ENCODE measurements at places on chromosomes 6 and 20.

DNA sequence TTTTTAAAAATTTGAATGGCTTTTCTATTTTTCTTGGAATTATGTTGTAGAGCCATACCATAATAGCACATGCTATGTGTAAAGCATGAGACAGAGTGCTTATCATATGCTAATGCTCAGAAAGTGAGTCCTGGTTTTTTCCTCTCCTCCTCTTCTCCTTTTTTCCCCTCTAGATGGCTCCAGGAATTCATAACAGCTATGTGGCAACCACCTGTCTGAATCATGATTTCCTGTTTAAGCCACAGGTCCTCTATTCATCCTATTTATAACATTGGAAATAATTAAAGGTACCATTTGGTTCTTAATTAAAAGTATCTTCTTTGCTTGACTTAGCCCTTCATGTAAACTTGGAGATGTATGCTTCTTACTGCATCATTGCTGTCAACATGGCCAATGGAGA lies 260.0 kb upstream of the MAP3K7 start:
- no peak for DNase-seq

DNA sequence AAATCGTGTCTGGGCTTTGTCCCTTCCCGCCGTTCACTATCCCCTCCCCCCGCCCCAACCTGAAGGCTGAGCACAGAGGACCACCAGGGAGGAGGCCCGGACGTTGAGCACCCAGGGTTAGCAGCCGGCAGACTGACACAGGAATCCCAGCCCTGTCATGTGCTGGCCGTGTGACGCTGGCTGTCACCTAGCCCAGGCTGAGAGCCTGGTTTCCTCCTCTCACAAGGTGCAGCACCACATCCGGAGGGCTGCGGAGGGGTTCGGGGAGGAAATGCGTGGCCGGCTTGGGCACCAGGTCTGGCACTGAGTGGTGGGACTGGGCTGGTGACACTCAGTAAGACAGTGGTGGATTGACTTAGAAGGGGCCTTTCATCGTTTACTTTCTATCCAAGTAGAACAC lies 4.6 kb upstream of the LSM14B start:
- DNase-seq, result peak; percentile 75

- DNase-seq, result no peak
Measured at GRCh38 chr20:25042531-25043498, 15.1 kb downstream of the ACSS1 start.

- DNase-seq, result no peak
Measured at GRCh38 chr6:9583753-9584352, 831.0 kb downstream of the TFAP2A start.

DNA sequence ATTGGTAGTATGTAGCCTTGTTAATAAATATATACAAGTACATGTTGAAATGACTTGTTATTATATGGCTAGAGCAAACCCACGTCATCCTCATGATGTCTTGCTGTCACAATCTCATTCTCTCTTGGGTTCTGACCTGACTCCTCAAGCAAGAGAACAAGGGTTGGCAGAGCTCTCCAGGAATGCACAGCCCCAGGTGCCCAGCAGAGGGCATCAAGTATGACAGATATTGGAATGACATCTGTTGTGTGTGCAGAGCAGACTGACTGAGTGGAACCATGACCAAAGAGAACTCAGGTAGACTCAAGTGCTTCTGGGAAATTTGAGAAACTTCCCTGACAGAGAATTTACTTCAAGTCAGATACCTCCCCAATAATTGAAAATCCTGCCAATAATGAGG lies 90.6 kb downstream of the PAX1 start:
- peak; percentile 2 for DNase-seq

- no peak for DNase-seq
Measured at GRCh38 chr20:31894980-31895675, 24.7 kb downstream of the TTLL9 start.

DNA sequence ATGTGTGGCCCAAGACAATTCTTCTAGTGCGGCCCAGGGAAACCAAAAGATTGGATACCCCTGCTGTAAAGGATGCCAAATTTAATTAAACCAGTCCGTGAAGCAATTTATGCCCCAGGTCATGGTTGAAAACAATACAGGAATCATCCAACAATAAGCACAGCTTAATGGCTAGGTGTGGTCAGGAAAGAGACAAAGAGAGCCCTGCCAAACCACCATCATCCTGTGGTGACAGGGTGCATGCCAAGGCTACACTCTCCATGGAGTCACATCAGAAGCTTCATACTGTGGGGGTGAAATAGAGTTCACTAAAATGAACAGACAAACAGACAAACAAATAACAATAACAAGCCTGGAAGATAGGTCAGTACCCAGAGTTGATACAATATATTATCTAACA lies 62.7 kb downstream of the DZANK1 start:
- no peak for DNase-seq

GRCh38 chr20:10696650-10697049 lies 22.9 kb upstream of the JAG1 start:
- no peak for DNase-seq

DNA sequence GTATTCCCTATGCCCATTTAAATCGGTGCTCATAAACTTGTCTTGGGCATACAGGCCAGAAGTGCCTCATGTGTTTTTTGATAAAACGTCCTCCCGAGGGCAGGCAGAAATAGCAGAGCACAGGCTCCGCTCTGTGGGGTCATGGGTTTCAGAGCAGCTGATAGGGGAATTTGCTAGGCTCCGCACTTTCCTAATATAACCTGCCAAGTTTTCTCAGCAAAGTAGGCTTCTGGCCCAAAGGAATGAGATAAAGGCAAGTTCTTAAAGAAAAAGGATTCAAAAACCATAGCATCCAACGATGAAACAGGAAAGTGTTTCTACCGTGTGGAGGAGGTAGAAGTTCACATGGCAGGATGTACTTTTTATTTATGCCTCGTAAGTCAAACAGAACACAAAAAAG lies 69.8 kb upstream of the RALGAPA2 start:
- DNase-seq, result no peak

DNA sequence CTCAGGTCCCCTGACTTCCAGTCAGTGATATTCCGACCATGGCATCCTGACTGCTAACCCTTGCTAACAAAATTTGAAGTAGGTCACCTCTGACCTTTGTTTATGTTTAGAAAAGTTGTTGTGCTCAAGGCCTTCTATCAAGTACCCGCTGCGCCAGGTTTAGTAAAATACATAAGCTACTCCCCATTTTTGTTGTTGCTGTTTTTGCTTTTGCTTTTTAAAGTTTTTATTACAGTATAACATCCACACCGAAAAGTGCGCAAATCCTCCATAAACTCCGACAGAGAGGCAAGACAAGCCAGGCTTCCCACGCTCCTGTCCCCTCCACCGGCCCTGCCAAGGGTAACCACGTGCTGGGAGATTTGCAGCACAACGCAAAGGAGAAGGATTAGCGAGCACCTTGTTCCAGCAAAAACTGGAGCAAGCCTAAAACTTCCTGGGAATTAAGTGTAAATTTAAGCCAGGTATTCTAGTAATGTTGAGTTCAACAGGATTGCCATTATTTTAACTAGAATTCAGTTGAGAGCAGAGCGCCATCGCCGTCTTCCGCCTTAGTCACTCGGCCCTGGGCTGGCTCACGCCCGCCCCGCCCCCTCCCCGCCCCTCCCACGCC lies 17.8 kb upstream of the HMGN4 start:
- DNase-seq, result peak; percentile 34

DNA sequence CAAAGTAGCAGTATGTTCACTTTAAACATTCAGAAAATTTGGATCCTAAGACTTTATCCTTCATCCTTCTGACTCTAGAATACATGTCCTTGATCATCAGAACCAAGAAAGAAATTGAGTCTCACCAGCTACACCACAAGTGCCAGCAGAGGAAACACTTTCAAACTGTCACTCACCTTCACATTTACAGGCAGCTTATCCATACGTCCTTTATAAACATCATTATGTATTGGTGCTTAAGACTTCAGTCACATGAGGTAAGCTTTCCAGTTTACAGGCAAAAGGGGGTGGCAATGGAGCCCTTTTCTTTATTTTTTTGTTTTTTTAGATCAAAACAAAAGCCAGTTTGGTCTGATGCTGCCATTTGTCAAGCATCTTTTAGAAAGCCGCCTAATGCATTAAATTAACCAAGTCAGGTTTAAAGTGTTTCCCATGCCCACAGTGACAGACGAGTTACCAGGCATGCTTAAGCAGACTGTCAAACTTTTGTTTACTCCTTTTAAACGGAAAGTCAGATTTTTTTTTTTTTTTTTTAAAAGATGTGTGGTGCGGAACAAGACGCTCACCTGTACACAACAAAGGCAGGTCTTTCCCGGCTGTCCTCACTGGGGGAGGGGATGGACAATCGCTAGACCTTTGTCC lies 952 bp upstream of the BRPF3 start:
- no peak for DNase-seq

DNA sequence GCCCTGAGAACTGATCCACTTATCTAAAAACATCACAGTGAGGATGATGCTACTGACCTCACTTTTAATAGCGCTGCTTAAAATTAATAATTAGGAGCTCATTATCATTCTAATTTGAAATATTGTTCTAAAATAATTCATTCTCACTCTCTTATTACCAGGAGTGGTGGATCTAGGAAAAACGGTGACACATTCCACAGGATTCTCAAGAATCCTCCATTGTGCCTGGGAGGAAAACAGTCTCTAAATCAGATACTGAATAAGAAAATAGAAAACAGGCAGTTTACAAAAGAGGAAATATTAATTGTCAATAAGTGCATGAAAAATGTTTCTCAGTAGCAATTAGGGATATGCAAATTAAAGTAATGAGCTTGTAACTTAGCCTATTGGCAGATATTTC lies 187.4 kb downstream of the TENT5A start:
- no peak for DNase-seq

DNA sequence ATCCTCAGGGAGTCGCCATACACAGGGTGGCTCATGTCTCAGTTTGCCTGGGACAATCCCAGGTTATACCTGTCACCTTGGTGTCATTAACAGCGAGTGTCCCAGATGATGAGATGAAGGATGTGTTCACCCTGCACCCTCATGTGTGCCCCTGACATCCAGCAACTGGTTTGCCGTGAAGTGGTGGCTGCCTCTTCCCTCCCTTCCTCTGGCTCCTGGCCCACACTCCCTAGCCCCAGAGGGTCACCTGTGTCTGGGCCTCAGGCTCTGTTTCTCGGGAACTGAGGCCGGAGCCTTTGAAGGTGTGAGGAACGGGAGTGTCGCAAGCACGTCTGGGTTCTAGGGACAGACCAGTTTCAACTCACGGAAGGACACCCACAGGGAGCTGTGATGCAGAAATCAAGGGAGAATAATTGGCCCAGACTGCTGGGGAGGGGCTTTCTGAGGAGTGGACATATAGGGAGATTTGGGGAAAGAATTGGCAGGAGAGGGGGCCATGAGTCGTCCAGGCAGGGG lies 35.8 kb upstream of the PHACTR3 start:
- no peak for DNase-seq

DNA sequence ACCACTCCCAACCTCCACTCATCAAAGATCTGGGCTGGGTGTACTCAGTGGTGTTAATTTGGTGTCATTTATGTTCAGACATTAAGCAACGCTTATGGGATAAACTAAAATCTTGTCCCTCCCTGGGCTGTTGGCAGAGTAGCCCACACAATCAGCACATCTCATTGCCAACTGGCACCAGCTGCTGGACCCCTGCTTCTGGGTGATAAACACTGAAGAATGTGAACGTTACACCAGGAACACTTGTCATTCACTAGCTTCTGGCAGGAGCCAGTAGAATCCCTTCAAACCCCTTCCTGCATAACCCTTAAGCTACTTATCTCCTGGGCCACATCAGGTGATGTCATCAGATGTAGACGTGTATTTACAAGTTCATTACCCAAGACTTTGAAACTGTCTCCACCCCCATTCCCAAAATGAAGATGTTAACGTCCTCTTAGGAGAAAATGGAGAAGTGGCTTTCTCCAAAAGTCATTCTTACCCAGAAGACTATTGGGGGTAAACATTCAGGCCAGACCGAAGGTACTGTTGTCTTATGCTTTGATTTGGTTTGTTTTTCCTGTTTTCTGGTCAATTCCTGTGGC lies 107.8 kb upstream of the CD93 start:
- no peak for DNase-seq

GRCh38 chr6:33571637-33572316 lies 8.3 kb downstream of the BAK1 start:
- no peak for DNase-seq

GRCh38 chr20:51076786-51077685 lies 54.1 kb upstream of the KCNG1 start:
- no peak for DNase-seq

DNA sequence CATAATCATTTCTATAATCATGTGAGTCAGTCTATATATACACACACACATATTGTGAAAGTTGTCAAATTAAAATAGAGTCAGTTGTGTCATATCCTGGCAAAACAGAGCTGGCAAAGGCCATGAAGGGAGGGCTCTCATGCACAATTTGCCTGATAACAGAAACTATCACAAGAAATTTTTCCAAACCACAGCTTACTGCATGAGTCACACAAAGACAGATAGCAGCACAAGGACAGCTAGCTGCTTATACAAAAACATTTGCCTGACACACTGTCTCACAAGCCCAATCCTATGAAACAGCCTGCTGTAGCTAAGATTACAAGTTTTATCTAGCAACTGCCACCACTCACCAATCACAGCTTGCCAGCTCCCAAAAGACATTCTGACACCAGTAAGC lies 848.5 kb upstream of the MAN1A1 start:
- no peak for DNase-seq

- no peak for DNase-seq
Measured at GRCh38 chr6:34656378-34657036, 40.1 kb downstream of the ILRUN start.

- DNase-seq, result no peak
Measured at GRCh38 chr6:15549371-15549770, 113.5 kb downstream of the DTNBP1 start.

- no peak for DNase-seq
Measured at GRCh38 chr6:157988700-157989063, 7.0 kb downstream of the SYNJ2 start.

DNA sequence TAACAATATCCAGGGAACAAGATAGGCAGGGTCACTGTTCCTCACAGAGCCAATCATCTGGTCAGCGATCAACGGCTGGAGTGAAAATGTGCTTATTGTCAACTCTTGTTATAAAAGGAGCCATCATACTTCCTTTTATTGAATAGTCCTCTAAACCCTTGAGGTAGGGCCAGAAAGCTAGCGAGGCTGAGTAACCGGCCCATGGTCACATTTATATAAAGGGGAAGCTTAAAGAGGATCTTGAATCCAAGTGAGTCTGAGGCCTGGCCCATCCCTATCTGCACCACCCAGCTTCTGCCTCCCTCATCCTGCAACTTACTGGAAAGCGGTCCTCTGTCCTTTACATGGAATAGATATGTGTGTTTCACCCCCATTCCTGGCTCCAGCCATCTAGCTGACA lies 9.5 kb downstream of the PHACTR3 start:
- DNase-seq, result no peak

- no peak for DNase-seq
Measured at GRCh38 chr6:142152746-142153145, 5.7 kb downstream of the VTA1 start.

GRCh38 chr6:10567256-10568026 lies 46.3 kb downstream of the GCNT2 start:
- no peak for DNase-seq

- no peak for DNase-seq
Measured at GRCh38 chr6:151806757-151807512, 547 bp upstream of the ESR1 start.

DNA sequence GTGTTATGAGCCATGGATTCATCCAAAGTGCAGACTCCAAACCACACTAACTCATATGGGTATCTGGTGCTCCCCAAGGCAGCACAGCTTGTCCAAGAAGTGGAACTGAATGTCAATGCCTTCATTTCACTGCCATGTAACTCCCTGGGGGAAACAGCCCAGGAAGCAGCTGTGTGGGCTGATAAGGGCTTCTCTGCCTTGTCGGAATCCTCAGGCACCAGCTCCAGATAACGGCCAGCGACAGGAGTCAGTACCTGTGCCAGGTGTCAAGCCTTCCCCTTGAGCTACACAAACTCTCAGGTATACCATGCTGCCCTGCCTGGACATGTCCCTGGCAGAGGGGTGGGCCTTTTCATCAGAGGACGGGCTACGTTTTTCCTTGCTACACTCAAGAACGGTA lies 751.9 kb upstream of the CHD6 start:
- DNase-seq, result no peak

Measured in NK-92 treated with Interleukin-12 subunit alpha and Interleukin-12 subunit beta, amount 100 ng/mL, for 24 hours (cell line).